ENCODE measurements at places on chromosomes 7 and 10.

DNA sequence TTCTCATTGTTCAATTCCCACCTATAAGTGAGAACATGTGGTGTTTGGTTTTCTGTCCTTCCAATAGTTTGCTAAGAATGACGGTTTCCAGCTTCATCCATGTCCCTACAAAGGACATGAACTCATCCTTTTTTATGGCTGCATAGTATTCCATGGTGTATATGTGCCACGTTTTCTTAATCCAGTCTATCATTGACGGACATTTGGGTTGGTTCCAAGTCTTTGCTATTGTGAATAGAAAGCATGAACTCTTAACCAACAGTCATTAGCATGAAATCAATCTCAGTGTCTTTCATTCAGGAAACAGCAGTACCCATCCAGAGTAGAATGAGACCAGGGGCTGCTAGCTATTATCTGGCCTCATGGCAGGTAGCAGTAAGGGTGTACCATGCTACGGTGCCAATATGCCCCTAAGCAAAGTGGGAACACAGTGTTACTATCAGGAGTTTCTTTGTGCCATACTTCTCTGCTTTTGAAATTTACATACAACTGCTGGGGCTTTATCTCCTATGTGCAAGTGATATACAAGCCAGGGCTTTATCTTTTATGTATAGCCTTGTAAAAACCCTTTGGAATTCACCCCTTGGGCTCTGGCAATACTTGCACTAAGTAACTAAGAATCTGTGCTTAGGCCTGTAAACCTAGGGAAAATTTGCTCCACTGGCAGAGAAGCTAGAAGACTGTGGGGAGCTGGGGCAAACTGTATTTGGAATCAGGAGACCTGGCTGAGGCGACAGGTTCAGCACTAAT is 5.4 kb downstream of the PON2 start:
- DNase-seq: no peak

DNA sequence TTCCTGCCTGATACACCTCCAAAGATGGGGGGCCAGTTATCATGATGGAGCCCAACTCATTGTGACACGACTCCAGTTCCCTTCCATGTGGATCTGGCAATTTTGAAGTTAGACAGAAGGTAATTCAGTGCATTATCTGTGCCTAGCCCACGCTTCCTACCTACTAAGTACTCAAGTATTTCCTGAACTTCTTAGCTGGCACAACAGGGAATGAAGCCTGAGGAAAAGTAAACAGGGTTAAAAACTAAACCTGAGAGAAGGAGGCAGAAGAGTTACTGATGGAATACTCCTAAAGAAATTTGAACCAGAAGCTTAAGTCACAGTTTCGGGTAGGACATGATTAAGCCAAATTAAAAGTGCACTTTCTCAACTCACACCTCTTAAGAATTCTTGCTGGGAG is 1.1 kb upstream of the SEC31B start:
- DNase-seq: no peak

DNA sequence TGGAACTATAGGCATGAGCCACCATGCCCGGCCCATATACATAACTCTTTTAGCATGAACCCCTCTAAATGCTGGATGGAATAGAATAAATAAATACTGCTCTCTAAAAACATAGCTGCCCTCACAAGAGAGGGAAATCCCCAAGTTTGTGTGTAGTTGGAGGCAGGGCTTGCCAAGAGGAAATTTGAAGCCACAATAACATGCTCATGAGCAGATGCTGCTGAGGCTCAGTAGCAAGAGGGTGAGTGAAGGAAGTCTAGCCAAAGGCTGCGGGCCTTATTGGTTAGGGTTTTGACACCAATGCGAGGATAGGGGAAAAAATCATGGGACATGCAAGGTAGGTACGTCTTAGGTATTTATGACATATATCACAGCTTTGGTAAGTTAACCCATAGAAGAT is 17.3 kb downstream of the TPK1 start:
- no peak for DNase-seq

DNA sequence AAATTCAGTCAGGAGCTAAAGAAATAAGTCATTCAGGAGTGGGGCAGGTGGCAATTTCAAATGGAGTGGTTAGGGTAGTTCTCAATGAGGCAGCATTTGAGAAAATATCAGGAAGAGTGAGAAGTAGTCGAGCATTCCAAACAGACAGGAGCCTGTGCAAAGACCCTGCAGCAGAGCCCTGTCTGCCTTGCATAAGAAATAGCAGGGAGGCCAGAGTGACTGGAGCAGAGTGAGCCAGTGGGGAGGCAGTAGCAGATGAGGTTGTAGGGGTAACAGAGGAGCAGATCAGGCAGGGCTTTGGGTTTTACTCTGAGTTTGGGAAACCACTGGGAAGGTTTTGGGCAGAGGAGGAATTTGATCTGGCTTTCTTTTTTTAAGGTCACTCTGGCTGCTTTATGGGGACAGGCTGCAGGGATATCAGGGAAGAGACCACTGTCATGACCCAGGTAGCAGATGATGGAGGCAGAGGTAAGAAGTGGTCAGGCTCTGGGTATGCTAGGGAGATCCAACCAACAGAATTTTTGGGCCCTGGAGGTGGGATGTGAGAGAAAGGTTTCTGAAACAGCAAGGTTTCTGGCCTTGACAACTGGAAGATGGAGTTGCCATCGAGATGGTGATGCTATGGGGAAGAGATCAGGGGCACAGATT is 1.3 kb upstream of the BLVRA start:
- DNase-seq: no peak

DNA sequence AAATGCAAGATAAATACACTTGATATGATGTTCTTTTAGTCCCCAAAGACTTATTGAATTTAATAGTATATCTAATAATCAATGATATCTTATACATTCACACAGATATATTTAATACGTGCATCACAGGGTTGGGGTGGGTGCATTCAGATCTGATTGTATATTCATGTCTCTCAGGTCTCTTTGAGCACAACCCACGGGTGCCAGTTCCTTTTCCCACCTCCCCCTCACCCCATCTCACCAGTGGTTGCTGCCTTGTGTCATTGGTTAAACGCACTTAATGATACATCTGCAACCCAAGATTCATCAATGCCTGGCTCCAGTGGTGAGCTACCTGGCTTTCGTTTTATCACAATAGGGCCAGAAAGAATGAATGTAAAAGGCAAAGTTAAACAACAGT is 6.2 kb downstream of the LRIT1 start:
- DNase-seq: no peak

- DNase-seq: no peak
These were observed 36.4 kb downstream of the VCL start for GRCh38 chr10:74034301-74034700.

DNA sequence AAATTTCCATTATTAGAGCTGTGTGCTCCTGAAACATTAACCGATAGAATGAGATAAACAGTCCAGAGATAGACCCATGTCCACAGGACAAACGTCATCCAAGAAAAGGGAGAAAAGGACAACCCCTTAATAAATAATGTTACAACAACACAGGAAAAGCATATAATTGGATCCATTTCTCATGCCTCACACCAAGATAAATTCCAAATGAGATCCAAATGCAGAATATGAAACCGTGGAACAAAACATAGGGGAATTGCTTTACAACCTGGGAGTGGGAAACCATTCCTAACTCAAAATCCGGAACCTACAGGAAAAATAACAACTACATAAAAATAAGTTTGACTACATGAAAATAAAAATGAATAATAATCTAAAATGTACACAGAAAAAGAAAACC is 22.4 kb upstream of the NEBL start:
- DNase-seq: no peak

DNA sequence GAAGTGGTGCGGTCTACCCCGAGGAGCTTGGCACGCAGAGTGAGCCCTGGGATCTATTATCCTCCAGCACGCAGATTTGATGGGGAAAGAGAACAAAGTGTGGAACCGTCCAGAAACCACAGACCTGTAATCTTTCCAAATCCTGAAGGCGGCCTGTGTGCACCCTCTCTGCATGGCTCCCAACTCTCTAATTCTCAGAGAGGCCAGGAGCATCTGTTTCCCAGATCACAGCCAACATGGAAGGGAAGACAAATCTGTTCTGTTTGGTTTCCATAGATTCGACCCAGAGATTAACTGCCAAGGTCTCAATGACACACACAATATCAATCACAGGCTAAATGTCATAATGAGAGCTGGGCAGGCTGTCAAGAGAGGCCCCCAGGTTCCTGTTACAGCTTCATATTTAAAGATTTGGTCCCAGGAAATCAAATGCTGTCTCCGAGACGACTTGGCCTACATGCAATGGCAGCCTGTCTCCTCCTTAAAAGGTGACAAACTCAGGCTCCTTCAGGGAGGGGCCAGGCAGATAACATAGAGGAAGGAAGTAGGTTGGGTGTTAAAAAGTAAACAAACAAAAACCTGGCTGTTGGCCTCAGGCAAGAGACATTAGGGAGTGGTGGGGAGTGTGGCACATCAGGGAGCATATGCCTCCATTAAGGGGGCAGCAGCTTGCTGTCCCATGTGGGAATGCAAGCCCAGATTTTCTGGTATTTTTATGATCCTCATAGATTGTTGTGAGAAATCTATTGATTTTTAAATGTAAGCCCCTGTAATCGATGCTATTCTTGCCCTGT is 48.8 kb upstream of the SAMD8 start:
- DNase-seq: no peak

DNA sequence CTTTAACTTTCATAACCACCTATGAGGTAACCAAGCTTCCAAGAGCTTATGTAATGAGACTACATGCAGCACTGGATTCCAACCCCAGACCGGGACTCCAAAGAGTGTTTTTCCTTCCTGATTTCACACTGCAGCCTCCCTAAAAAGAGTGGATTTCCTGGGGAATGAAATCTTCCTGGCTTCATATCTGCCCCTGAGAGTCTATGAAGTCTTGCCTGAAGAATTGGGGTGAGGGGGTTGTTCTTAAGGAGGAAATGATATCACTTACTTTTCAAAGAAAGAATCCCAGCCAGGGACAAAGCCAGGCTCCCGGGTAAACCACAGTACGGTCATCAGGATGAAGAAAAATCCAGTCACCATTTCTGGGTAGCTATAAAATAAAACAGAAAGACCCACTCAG is 29.7 kb downstream of the STMP1 start:
- no peak for DNase-seq

DNA sequence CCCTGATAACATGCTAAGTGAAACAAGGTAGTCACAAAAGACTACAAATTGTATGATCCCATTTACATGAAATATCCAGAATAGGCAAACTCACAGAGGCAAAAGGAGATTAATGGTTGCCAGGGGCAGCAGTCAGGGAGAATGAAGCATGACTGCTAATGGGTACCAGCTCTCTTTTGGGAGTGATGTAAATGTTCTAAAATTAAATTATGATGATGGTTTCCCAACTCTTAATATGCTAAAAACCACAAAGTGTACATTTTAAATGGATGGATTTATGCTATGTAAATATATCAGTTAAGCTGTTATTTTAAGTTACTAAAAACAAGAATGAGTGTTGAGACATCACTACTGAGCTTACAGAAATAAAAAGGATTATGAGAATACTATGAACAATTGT is 12.6 kb downstream of the CYP51A1 start:
- no peak for DNase-seq

- DNase-seq: no peak
These were observed 99.3 kb downstream of the CDC14C start for GRCh38 chr7:49023345-49024328.

DNA sequence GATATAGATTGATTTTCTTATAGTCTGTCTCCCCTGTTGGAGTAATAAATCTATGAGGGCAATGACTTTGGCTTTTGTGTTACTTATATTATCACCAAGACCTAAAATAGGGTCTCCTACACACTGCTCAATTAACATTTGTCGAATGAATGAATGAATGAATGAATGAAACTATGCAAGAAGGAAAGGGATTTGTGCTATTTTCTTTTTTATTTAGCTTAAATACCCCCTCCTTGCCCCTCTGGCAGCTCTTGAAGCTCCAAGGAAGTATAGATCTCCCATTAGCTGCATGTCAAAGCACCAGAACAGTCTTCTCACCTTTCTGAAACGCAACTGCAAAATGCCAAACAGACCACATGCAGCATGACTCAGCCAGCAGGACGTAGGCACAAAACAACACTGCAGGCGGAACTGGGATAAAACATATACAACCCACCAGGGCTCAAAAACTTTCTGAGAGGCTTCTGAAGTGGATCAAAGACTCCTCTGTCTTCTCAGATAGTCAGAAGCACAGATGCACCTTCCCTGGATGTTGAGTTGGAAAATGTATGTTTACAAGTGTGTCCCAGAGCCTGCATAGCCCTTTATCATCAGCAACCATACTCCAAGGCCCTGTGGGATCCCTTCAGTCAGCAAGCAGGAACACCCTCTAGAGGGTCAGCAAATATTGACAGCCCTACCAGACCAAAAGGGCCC is 187.8 kb downstream of the NPSR1 start:
- no peak for DNase-seq

DNA sequence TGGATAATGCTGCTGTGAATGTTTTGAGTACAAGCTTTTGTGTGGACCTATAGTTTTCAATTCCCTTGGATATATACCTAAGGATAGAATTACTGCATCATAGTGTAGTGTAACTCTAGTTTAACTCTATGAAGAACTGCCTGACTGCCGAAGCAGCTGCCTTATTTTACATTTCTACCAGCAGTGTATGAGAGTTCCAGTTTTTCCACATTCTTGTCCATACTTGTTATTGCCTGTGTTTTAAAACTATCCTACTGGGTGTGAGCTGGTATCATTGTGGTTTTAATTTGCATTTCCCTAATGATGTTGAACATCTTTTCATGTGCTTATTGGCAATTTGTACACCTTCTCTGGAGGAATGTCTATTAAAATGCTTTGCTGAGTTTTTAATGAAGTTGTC is 15.7 kb downstream of the SEPTIN7 start:
- no peak for DNase-seq

DNA sequence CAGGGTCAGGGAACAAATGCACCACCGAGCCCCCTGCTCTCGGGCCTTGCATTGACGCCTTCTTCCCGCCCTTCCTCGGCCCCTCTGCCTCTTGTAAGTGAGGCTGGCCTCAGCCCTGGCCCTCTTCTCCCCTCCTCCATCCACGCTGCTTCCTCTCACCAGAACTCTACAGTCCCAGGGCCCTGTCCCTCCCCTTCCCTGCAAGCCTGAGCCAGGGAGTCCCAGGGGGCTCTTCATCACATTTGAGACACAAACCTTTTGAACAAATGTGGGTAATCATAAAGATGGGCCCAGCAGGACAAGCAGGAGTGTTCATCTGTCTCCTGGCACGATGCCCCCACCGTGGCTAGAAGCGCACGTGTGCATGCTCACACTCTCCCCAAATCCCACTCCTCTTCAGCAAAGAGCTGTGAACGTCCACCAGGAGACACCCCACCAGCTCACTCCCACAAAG is 57.7 kb downstream of the SLIT1 start:
- DNase-seq: no peak

GRCh38 chr7:117158941-117159697 is 163.7 kb downstream of the WNT2 start:
- DNase-seq: no peak

GRCh38 chr10:35456153-35456720 is 119.9 kb downstream of the CCNY start:
- DNase-seq: no peak

DNA sequence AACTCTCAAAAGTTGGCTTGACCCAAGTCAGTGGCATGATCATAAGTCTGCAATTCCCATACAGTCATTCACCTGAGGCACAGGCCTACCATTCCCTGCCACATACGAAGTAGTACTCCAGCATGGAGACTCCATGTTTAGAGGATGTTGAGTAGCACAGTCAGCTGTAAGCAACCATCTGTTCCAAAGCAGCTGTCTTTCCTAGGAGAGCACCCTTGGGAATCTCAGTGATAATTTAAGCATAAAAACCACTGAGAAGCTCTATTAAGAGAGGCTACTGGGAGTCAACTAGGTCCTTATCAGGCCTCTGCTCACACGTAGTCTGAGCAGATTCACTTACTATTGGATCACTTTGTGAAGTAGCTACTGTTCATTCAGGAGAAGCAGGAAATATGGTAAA is 61.6 kb upstream of the UNC5B start:
- DNase-seq: no peak

Data from aorta (tissue), 5 donors.